ENCODE measurements at places on chromosomes 12 and 14.
A peak's percentile ranks its signal among the peaks of the same experiment; 100 is the strongest.

DNA sequence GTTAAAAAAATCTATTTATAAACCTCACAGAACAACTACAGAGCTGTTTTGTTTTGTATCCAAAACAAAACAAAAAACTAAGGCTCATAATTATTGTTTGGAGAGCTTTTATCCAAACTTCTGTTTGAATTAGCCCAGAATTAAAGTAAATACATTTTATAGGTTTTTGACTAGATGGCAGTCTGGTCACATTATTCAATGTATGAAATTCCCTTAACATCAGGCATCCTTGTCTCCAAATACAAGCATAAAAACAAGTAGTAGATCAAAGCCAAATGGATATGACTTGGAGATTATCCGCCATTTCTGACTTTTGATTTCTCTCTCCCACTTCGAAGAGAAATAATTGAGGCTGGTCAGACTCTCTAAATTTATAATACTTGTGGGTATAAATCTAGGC is 63.5 kb downstream of the SLC38A1 start:
- no peak for DNase-seq

DNA sequence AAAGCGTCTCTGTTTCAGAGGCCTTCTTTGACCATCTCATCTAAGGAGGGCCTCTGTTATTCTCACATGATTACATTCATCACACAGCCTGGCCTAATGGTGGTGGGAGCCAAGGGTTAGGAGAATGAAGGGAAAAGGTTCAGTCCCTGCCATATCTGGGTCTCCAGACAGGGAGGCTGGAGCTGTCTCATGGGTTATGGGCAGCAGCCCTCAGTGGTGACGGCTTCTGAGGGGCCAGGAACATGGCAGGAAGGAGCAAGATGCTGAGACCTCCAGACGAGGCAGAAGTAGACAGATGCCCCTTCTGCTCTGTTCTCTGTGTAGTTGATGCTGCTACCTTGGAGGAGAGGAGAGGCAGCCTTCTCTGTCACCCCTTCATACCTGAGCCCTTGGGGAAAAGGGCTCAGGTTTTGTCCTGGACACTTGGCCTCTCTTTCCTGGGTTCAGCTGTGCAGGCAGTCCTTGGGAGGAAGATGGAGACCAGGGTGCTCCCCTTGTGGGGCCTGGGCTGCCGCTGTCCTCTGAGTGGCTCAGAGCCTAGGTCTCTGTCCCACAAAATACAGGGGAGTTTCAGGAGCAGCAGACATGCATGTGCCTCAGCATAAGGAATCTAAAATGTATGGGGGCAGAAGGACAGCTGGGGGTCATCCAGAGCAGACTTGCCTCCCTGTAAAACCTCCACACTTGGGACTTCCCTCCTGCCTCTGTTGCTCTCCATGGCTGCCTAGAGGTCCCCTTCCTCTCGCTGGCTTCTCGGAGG is 3.6 kb downstream of the IFI27L2 start:
- DNase-seq = no peak

DNA sequence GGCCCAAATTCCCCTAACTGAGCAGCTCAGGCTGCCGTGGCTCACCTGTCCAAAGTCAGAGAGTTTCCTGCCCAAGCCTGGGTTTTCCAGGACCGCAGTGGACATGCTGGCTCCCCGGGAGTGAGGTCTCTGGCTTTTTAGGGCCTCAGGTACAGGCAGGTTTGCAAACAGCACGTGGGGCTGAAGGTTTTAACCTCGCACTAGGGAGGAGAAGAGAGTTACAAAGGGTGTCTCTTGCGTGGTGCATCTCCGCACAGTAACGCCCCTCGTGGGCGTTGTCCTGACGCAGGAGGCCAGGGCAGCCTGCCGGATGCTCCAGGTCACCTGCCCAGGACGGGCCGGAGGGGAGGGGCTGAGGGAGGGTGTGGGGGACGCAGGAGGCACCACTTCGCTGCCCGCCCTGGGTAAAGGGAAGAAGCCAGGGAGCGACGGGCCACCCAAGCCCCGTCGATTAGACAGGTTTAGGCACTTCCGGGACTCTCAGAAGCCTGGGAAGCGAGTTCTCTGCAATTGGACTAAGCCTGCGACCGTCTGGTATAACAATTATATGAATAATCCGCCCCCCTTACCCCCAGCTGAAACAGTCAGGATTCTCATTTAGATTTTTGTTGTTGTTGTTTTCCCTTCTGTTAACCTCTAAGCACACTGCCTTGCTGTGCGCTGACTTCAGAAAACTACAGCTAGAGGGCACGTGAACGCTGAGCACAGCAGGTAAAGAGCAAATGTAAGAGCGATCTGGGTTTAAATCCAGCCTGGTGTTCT is at the start of gene PAH:
Gene PAH (minus strand): TSS at position 219 of the 762 bp plus-strand sequence. CDS start 114 bp downstream, at position 105.
- peak; percentile 9 for DNase-seq

- DNase-seq = no peak
These were observed 136.1 kb upstream of the RAP1B start for GRCh38 chr12:68474467-68475204.

DNA sequence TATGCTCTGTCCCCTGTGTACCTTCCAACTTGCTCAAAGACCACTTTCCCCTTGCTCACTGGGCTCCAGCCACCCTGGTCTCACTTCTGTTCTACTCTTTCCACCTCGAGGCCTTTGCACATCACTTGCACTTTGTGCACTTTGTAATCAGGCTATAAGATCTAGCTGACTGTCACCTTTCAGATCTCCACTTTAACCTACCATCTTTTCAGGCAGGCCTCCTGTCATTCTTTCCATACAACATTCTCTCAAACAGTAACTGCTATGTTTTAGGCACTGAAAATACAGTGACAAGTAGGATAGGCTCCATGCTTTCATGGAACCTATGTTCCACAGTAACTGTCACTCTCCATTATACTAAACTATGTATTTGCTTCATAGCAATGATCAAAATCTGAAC is 14.0 kb downstream of the CPM start:
- no peak for DNase-seq

DNA sequence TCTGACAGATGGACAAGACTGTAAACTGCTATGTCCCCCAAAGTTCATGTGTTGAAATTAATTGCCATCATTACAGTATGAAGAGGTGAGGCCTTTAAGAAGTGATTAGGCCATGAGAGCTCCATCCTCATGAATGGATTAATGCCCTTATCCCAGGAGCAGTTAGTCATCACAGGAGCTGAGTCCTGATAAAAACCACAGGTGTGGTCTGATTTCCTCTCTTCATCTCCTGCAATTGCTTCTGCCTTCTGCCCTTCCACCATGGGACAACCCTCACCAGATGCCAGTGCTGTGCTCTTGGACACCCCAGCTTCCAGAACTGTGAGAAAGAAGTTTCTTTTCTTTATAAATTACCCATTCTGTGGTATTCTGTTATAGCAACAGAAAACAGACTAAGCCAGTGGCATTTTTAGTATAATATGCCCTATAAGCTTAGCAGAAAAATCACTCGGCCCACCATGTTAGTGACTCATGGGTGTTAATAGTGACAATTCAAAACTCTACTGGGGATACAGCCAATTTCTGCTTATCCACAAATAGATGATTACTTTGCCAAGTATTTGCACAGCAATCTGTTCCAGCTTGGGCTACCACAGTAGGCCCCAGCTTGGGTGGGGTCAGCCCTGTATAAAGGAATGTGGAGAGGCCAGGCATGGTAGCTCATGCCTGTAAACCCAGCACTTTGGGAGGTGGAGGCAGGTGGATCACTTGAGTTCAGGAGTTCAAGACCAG is 129.0 kb upstream of the BCL2L14 start:
- DNase-seq = no peak

DNA sequence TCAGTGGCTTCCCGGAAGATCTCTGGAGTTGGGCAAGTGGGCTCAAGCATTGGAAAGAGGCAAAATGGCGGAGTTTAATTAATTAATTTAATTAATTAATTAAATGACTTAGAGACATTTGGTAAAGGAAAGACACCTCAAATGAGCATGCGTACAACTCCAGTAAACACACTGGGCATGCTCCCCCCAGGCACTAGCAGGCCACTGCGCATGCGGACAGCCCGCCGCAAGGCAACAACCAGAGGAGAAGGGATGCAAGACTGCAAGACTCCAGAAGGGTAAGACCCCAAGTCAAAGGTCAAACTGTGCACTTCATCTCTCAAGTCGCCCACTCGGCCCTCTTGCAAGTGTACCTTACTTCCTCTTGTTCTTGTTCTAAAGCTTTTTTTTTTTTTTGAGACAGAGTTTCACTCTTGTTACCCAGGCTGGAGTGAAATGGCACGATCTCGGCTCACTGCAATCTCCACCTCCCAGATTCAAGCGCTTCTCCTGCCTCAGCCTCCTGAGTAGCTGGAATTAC is 57.8 kb upstream of the PSMC1 start:
- DNase-seq = no peak

GRCh38 chr12:25236190-25236589 is 14.5 kb downstream of the KRAS start:
- DNase-seq = no peak

GRCh38 chr14:23143911-23144310 is 24.9 kb upstream of the CEBPE start:
- DNase-seq = no peak

DNA sequence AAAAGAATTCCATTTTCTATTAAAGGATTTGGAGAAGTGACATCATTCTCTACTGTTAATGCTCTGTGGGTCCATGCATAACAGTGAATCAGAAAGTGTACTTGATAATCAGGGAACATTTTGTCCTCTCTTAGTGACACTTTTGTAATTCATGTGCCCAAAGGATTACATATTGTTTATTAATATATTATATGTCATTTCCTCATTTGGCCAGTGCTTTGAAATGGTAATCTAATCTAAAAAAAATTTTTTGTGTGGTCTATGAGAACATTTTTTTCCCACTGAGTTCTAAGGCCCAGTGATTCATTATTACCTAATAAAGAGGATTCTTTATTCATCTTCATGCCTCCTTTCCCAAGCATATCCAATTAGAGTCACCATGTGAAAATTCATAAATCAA is 79.7 kb upstream of the MYF6 start:
- DNase-seq = no peak

DNA sequence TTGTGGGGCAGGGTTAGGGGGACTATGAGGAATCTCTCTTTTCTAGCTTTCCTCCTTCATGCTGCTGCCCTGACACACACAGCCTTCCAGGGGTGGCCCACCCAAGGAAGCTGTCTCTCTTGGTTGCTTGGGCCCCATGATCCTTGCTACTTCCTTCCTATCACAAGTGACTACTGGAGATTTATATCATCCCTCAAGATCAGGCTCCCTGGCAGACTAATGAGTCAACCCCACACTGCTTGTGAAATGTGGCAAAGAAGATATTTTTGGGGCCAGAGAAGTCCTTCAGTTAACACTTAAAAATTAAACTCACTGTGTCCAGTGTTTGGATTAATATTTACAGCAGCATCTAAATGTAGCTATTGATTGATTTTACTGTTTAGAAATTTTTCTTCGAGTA is 1.5 kb downstream of the OR4E1 start:
- DNase-seq = no peak

- DNase-seq = no peak
These were observed 12.1 kb downstream of the SNRPF start for GRCh38 chr12:95870897-95871296.

GRCh38 chr12:121712461-121713256 is at the start of gene TMEM120B:
Gene TMEM120B, plus strand, starts transcription at chr12:121712752. Its CDS starts 144 bp downstream, at chr12:121712896.
- peak; percentile 86 for DNase-seq

- no peak for DNase-seq
These were observed 495.4 kb upstream of the TMEM132C start for GRCh38 chr12:127771546-127771945.

- no peak for DNase-seq
These were observed 1761.3 kb upstream of the SEL1L start for GRCh38 chr14:83294941-83295340.

- no peak for DNase-seq
These were observed 21.7 kb downstream of the GALNT16 start for GRCh38 chr14:69281450-69282169.

DNA sequence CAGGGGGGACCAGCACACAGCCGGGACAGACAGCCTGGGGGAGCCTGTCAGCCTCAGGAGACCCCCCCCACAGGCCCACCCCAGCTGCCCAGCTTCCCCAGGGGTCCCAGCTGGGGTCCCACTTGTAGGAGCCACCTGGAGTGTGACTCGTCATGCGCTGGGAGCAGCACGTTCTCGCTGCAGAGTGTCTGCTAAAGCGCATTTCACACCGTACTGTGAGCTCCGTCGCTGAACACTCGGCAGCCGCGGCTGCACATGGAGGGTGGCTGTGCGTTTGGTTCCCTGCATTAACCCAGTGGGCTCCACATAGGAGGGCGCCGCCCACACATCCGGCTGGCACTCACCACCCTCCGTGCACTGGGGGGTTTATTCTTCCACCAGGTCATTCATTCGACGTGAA is 56.7 kb downstream of the FBRSL1 start:
- no peak for DNase-seq

DNA sequence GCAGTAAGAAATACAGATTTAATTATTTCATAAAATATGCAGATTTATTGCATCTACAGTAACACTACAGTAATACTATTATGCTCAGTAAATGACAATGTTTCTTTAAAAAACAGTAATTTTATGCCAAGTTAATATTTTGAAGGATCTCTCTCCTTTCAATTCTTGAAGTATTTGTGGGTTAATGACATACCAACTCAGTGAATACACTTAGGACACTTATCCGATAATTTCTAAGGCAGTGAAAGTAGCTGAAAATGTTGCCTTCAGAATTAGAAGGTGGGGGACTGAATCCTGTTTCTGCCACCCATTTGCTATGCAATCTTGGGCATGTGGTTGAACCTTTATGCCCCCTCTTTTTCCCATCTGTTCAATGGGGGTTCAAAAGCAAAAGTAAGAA is 24.8 kb upstream of the IFNG-AS1 start:
- no peak for DNase-seq

DNA sequence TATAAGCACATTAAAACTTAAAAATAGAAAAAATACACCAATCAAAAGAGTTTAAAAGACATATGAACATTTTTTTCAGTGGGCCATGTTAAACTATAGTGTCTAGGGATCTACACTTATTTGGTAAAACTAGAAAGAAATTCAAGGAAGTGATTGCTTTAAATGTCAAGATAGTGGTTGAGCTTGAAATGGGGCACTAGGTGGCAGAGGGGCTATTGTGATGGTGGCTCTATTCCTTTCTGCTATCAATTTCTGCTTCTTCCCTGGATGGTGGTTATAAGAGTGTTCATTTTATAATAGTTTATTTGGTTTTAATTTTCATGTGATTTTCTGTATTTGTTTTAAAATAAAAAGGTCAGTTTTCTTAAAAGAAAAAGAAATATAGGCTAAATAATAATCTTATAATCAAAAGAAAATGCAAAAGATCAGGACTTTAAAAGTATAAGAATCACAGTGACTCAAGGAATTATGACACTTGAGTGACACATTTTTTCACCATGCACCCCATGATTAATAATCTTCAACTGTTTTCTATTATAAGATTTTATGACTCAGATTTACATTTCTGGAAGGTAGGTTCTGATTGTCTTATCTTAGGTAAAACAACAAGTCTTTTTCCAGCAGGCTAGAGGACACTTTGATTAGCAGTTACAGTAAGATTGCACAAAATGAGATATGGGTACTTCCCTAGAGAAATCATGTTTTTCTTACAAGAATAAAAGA is 137.5 kb downstream of the FSCB start:
- DNase-seq = no peak

- DNase-seq = no peak
These were observed 135.5 kb upstream of the CPM start for GRCh38 chr12:69068448-69068847.

- no peak for DNase-seq
These were observed 73.6 kb downstream of the RPS29 start for GRCh38 chr14:49512571-49512970.
